ENCODE measurements at places on chromosomes 1 and 21.
A peak's percentile ranks its signal among the peaks of the same experiment; 100 is the strongest.

DNA sequence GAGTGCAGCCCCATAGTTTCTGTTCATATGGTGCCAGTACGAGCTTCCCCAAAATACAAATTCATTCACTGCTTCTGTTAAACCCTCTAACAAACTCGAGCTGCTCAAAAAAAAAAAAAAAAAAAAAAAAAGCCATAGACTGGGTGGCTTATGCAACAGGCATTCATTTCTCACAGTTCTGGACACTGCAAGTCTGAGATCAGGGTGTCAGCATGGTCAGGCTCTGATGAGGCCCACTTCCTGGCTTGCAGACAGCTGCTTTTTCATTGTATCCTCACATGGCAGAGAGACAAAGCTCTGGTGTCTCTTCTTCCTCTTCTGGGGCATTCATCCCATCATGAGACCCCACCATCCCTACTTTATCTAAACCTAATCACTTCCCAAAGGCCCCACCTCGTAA is 121.6 kb downstream of the PTBP2 start:
- no peak for DNase-seq

- DNase-seq: peak; percentile 72
These were observed 738.5 kb upstream of the CHRM3 start for GRCh38 chr1:238647877-238648276.

DNA sequence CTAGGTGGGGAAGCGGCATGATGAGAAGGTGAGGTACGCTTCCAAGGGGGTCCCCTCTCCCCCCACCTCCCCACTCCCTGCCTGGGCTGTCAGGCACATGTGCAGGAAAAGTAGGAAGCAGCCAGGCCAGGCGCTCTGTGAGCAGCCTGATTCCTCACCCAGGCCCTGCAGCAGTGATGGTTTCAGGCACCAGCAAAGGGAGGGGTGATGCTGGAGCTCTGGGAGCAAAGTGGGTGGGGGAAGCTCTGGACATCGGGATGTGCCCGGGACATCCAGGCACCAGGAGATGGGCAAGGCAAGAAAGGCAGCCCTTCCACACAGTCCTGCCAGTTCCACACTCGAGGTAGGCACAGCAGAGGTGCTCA is 106.1 kb downstream of the CRYAA start:
- DNase-seq: no peak

DNA sequence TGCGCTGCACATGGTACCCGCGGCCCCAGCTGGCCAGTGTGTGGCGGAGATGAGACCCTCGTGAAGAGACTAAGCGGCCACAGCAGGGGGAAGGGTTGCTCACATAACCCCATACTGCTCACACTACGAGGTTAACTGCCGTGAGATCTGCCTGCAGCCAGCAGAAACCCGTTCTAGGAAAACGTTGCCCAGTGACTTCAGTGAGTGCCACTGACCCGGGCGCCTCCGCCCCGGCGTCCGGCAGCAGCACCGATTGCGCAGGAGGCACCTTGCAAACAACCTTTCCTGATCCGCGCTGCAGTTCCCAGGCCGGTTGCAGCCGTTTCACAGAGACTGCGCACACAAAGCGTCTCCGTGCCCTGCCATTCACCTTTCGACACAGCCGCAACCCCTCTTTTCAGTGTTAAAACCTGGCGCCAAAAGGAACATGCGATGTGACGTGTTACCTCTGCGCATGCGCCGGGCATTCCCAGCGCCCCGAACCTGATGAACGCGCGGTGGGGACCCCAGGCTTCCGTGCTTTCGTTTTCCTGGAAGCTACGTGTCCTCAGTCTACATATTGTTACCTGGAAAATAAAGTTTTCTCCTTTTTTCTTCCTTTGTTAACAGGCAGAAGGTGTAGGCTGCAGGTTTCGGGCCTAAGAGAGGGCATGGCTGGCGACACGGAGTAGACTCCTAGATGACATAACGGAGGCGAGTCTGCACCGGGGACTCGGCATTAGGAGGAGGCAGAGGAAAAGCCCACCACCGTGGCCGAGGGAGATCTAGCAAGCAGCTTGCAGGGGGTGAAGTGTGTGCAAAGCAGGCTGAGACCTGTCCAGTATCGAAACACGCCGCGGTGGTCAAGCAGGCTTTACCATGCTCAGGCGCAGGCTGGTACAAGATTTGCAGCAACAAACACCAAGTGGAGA is 8.9 kb downstream of the VPS26C start:
- no peak for DNase-seq

DNA sequence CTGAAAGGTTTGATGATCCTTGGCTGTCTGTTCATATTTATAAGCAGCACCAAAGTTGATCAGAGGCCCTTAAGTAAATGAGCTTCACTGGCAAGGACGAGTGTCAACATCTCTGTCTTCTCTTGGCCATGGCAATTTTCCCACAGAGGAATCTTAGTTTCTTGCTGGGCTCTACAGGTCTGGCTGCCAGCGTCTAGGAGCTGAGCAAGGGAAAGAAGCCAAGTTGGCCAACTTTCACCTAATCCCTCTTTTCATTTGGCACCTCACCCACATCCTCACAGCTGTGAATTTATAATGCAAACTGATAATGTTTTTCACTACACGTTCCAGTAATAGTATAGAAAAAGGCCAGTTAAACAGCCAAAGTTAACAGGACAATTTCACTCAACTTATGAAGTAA is 99.0 kb upstream of the LBR start:
- DNase-seq: no peak

GRCh38 chr1:222973561-222973960 is 158.7 kb downstream of the DISP1 start:
- no peak for DNase-seq

- no peak for DNase-seq
These were observed 25.7 kb upstream of the NBL1 start for GRCh38 chr1:19618428-19618827.

DNA sequence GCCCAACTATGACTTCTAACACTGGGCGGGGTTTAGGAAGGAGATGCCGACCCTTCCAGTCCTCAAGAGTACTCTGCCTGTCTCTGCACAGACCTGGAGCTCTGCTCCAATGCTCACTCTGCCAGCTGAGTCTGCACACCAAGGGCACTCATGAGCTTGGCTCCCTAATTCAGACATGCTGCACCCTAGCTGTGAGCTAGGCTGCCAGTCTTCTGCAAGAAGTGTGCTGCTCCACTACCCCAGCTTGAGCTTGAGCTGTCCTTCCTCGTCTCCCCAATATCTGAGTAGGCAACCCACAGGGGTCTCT is 13.2 kb downstream of the TP53BP2 start:
- no peak for DNase-seq

Measured in smooth muscle cell of the brain vasculature (primary cell).